ENCODE measurements at places on chromosomes 4 and X.

GRCh38 chrX:13357925-13358324, 38.1 kb upstream of the ATXN3L start:
- DNase-seq = no peak

DNA sequence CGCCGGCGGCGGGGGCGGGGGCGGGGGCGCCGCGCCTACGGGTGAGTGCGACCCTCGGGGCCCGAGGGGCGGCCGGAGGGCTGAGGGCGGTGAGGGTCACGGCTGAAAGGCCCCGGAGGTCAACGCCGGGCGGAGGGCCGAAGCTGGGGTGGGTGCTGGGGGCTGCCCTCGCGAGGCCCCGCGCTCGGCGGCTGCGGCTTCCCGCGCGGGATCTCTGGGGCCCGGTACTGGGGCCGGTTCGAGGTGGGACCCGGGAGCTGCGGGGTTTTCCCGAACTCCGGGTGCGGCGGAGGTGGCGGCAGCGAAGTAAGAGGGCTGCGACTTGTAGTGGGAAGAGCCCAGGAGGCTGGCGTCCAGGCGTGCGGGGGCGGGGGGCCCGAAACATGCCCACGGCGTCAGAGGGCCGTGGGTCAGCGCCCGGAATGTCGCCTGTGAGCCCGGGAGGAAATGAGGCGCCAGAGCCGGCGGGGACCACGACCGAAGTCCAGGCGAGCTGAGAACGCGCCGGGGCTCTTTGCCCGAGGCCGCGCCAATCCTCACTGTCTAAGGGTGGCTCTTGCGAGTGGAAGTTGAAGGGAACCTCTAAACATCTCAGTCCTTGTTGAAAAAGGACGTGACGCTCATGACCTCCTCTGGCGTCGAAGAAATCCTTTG, 407 bp downstream of the IL13RA1 start:
- DNase-seq = no peak

- DNase-seq = no peak
These were observed 40.9 kb upstream of the ANXA3 start for GRCh38 chr4:78510681-78511080.

DNA sequence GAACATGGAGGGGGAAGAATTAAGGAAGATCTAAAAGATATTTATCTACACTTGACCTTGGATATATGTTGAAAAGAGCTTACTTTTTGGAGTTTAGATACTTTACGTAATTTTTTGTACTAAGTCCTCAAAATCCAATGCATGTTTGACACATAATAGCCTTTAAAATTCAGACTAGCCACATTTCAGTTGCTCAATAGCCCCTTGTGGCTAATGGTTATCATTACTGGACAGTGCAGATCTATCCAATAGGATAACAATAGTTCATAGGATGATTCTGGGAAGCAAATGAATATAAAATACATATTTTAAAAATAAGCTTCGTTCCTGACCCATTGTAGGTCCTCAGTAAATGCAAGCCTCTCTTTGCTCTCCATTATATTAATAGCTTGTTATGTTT, 13.8 kb downstream of the AP1AR start:
- no peak for DNase-seq

DNA sequence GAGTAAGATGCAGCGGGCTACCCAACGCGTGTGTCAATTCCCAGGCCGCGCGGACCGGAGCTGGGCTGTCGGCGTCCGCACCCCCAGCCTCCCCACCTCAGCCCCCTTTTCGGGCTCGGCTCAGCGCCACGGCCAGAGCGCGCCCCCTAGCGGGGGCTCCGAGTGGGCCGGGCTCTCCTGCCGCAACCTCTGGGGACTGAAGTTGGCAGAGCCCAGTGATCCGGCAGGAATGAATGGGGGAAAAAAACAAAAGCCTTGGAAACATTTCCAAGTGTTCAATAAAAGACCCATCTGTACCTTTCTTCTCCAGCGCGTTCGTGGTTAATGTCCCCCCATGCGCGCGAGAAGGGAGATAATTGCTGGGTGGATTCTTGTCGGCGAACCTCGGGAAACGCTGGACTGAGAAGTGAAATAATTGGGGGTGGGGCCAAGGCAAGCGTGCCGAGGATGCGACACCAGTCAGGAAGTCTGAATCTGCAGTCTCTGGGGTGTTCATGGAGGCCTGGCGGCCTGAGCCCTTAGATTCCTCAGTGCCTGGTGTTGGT, 5.2 kb upstream of the ARX start:
- DNase-seq = peak; percentile 82

GRCh38 chr4:183287677-183288076, 32.4 kb downstream of the CLDN22 start:
- DNase-seq = no peak

DNA sequence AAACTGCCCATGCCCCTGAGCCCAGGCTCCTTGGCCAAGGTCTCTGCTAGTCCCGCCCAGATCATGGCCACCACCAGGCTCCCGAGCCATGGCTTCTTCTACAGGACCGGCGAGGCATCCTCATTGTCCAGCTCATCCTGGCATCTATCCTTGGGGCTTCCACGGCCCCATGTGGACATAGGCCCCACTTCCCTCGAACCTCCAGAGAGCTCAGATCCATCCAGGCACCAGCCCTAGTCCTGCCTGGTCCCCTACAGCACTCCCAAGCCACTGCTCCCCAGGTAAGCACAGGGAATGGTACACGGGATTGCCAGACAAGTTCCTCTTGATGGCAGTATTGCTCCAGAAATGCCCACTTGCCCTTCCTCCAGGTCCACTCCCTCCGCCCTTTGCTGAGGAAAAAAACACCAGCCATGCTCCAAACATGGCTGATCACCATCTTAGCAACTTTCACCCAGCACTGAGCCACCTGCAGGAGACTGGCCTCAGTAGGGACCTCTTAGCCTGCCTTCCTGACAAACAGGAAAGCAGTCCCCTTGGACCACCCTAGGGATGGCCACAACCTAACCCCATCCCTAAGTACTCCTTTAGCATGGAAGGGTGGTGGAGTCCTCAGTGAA, 272.1 kb upstream of the AGTR2 start:
- DNase-seq = no peak

GRCh38 chr4:87363552-87363951, 27.4 kb downstream of the HSD17B11 start:
- no peak for DNase-seq

DNA sequence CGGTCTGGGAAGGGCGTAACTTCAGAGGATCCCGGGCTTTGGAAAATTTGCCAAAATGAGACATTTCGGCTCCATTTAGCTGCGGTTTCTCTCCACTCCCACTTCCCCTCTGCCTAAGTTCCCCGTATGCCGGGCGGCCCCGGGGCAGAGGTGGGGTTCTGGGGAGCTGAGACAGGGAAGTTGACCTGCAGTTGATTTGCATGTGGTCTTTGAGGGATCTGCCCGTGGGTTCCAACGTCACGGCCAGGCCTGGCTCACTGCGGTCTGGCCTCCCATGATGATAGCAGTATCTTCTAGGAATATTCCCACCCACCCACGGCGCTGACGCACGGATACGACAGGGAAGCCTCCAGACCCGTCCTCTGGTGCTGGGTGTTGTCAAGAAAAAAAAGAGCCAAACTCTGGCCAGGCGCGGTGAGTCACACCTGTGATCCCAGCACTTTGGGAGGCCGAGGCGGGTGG, 27.3 kb upstream of the CRLF2 start:
- no peak for DNase-seq

- DNase-seq = no peak
These were observed 1060.6 kb downstream of the STIM2 start for GRCh38 chr4:27921231-27921630.

- DNase-seq = peak; percentile 65
These were observed 549 bp downstream of the CPEB2 start for GRCh38 chr4:15002659-15003400.

DNA sequence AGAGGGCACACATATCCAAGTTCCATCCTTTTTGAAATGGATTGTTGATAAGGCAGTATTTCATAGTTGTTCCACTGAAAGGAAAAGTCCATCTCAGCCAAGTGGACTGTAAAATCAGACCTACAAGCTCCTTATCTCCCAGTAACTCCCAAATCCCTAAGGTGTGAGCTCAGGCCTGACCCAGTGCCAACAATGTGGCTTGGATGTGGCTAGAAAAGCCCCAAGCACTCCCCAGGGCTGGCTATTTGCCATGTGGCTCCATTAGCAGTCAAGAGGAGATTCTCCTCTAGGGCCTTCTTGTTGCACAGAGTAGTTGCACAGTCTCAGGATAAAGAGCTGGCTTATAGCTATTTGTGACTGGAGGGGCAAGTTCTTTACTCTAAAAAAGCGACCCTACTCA, 25.0 kb upstream of the DGKK start:
- no peak for DNase-seq

GRCh38 chr4:171353535-171353934, 459.7 kb upstream of the GALNTL6 start:
- DNase-seq = no peak

- no peak for DNase-seq
These were observed 111.6 kb downstream of the APOOL start for GRCh38 chrX:85115252-85115651.

DNA sequence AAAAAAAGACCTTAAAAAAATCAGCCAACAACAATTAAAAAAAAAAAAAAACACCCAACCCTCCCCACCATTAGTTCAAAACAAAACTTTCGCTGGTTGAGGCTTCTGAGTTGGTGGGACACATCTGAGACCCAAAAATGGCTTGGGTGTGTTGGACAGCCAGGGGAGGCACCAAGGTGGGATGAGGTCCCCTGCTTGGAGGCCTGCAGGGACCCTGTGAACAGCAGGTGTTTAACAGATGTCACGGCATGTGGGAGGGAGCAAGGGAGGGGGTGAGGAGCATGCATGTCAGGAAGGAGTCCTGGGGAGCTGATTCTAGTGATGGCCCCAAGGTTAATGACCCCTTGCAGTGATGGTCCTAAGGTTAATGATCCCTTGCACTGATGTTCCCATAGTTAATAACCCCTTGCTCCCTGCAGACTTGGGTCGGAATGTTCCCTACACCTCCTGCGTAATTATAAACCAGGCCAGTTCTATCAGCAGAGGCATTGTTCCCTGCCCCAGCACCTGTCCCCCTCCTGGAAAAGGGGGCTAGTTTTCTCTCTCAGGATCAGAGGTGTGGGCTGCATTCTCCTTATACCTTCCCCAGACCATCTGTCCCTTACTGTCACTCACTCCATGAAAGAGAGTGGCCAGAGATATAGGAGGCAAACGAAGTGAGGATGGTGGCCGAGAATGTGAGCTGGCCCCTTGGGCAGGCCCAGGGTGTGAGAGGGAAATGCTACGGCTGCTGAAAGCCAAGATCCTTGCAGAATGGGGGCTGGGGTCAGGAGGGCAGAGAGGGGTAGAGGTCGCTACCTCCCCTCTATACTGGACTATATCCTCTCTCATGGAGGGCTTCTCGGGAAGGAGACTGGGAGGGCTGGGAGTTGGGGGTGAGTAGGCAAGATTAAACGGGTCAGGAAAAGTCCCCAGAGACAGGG, 2.3 kb upstream of the FOXP3 start:
- DNase-seq = no peak

- no peak for DNase-seq
These were observed 86.7 kb upstream of the PDHA1 start for GRCh38 chrX:19256986-19257385.

GRCh38 chrX:17919896-17920446, 58.9 kb upstream of the RAI2 start:
- DNase-seq = no peak

DNA sequence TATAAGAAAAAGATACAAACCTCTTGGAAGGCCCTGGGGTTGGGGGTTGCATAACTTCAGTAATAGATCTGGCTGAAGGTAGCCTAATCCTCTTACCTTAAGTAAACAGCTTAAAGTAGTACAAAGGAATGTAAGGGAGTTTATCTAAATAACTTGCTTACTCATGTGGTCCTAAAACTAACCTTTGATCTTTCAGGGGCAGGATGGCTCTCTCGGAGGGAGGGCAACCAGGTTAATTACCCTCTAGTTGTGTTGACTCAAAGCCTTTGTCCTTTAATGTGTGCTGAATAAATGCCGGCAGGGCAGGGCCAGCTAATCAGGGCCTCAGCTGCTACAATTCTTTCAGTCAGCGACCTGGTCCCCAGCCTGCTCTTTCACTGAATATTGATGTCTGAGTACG, 822.0 kb upstream of the SLIT2 start:
- DNase-seq = no peak

GRCh38 chr4:29972121-29972520, 748.0 kb upstream of the PCDH7 start:
- no peak for DNase-seq

- no peak for DNase-seq
These were observed 657.4 kb downstream of the SPRY1 start for GRCh38 chr4:124053872-124054538.

GRCh38 chr4:121711263-121712000, 14.7 kb upstream of the ANXA5 start:
- DNase-seq = peak; percentile 33

DNA sequence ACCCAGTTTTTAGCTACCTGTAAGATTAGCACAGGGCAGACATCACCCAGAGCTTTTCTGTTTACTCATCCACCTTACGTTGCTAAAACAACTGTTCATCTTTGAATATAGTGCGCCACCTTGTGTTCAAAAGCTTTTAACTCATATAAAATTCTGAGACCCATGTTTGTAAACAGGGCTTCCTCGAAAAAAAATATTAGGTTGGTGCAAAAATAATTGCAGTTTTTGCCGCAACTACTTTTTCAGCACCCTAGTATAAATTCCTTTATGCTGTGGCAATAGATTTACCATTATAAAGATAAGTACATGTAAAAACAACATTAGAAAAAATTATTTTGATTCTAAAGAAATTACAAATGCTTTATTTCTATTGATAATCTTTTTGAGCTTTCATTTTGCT, 147.9 kb downstream of the LRBA start:
- no peak for DNase-seq

GRCh38 chr4:7227008-7227407, 34.7 kb downstream of the SORCS2 start:
- DNase-seq = no peak

DNA sequence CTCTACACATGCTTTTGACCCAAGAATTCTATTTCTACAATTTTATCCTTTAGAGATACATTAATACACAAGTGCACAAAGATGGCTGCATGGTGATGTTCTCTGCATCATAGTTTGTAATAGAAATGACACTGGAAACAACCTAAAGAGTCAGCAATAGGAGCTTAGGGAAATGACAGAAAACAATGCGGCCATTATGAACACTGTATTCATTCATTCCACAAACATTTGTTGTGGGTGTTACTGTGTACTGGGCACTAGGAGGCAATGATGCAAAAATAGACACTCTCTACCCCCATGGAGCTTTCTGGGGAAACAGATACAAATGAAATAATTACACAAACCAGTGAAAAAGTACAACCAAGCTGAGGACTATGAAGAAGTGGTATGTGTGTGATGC, 32.0 kb downstream of the IDS start:
- DNase-seq = no peak

GRCh38 chr4:168486912-168487281, 6.6 kb upstream of the DDX60L start:
- DNase-seq = no peak

DNA sequence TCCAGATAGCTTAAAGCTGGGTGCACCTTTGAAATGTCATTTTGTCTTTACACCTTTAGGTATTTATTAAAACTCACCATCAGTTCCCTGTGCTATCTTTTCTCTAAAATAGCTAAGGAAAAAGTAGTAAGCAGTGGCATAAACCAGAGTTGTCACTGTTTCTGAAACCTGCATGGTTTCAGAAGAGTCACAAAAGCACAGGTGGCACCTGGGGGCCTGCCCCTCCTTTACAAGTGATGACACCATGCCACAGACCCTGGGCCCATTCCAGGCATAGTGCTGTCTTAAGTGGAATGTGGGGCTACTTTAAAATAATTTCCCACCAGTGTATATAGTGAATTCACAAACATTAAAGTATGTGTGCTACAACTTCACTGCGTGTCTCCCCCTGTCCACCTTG, 47.8 kb downstream of the DCUN1D4 start:
- no peak for DNase-seq
